Renal cortical epithelial cell (primary cell): ENCODE measurements at places on chromosomes 7 and 10. TPM values are rescaled to one million over a fixed set of nuclear protein-coding genes. Genes with fewer than 3 reads are reported as not detected.

Gene MYL10
- not detected in 2 replicates for total RNA-seq

Gene BAMBI
- 10.4 and 12.0 TPM in 2 replicates for total RNA-seq

Gene SEMA3A
- 7.1 and 16.0 TPM in 2 replicates for total RNA-seq

Gene NKX2-3
- total RNA-seq = not detected in 2 replicates

Gene SPOCK2
- 2.0 and 41.8 TPM in 2 replicates for total RNA-seq

Gene AKR1C1
- 5.5 and 6.6 TPM in 2 replicates for total RNA-seq

Gene GSTO2
- 8.5 and 8.9 TPM in 2 replicates for total RNA-seq

Gene WIPF3
- 0.35 TPM in 1 of 2 replicates, not detected in the other for total RNA-seq

Gene PLCE1
- 1.4 and 4.4 TPM in 2 replicates for total RNA-seq

Gene C7orf57
- total RNA-seq = not detected in 2 replicates

Gene PTN
- total RNA-seq = 0.45 and 4.7 TPM in 2 replicates

Gene STAG3
- total RNA-seq = not detected in 2 replicates

Gene CHST3
- 32.3 and 69.4 TPM in 2 replicates for total RNA-seq

Gene MICU1
- total RNA-seq = 55.2 and 65.2 TPM in 2 replicates

Gene FZD8
- 8.9 and 15.8 TPM in 2 replicates for total RNA-seq

Gene DTX2
- total RNA-seq = 10.2 and 10.6 TPM in 2 replicates

Gene SNX10
- 88.0 and 105 TPM in 2 replicates for total RNA-seq

Gene TUBAL3
- 0.35 and 1.7 TPM in 2 replicates for total RNA-seq

Gene CUBN
- total RNA-seq = 0.35 and 4.0 TPM in 2 replicates

Gene KCND2
- 0.05 and 0.17 TPM in 2 replicates for total RNA-seq

Gene ODAD2
- total RNA-seq = 1.2 and 4.7 TPM in 2 replicates

Gene UNC5B
- total RNA-seq = 0.35 and 0.80 TPM in 2 replicates

Gene SPDYE5
- total RNA-seq = 0.10 and 0.35 TPM in 2 replicates
